ENCODE measurements at places on chromosomes 16 and 17.
A peak's percentile ranks its signal among the peaks of the same experiment; 100 is the strongest.

DNA sequence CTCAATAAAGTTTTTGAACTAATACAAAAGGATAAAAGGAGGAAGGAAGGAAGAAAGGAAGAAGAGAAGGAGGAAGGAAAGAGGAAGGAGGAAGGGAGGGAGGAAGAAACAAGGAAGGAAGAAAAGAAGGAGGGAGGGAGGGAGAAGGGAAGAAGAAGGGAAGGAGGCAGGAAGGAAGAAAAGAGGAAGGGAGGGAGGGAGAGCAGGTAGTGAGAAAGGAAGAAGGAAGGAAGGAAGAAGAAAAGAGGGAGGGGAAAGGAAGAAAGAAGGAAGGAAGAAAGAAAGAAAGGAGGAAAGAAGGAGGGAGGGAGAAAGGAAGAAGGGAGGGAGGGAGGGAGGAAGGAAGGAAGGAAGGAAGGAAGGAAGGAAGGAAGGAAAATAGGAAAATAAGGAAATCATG, 263.8 kb upstream of the C16orf82 start:
- no peak for DNase-seq

- no peak for DNase-seq
Observed at GRCh38 chr16:8958344-8959167, 5.2 kb downstream of the USP7 start.

DNA sequence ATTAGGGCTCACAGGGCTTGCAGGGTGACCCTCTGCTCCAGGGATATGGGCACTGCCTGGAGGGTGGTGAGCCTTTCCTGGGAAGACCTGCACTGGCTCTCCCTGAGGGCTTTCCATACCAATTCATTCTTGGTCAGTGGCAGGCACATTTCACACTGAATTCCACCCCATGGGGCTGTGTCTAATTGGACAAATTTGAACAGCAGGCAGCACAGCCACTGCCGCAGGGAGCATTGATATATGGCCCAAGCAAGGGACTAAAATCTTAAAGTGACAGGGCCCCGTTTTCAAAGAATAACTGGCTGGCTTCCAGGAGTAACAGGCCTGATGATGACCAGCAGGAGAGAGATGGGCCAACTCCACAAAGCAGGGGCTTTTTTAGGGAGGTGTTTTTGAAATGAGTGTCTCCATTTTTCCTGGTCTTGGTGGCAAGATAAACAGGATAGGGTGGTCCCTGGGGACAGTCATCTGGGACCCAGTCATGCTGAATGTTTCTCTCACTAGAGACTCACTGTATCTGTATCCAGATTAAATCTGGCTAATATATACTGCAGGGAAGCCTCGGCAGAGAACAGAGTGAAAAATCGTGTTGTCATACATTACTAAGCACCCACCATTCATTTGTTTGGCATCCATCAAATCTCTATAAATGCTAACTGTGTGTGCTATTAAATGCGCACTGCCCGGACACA, 74.1 kb upstream of the TBX2 start:
- DNase-seq, result no peak

GRCh38 chr17:75024686-75025397, 12.4 kb downstream of the MRPL58 start:
- DNase-seq, result peak; percentile 7

DNA sequence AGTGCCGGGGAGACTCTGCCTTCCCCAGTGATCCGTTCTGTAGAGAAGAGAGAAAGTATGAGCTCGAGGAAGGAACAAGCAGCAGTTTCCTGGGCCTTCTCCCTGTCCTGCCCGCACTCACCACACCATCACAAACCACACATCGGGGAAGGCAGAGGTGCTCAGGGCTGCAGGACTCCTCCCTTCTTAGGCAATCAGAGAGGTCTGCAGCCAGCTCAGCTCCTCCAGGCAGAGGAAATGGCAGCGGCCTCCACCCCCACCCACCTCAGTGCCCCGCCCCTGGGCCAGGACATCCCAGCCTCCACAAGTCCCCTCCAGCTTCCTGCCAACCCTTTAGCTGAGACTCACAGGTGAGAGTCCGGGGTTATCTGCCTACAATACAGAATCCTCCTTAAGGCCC, 2.0 kb downstream of the ZNF319 start:
- peak; percentile 62 for DNase-seq

GRCh38 chr17:57819285-57819684, 30.6 kb downstream of the MRPS23 start:
- DNase-seq, result no peak

Measured in activated effector memory CD4-positive, alpha-beta T cell treated with Interleukin-2 at 50 U/mL for 16 hours (primary cell).